ENCODE measurements at places on chromosomes 11 and 22. TPM values are rescaled to one million over a fixed set of nuclear protein-coding genes. Genes with fewer than 3 reads are reported as not detected.

CAPN1 gene
- 407 TPM for total RNA-seq

WNT7B gene
- total RNA-seq = 42.0 TPM

DNA sequence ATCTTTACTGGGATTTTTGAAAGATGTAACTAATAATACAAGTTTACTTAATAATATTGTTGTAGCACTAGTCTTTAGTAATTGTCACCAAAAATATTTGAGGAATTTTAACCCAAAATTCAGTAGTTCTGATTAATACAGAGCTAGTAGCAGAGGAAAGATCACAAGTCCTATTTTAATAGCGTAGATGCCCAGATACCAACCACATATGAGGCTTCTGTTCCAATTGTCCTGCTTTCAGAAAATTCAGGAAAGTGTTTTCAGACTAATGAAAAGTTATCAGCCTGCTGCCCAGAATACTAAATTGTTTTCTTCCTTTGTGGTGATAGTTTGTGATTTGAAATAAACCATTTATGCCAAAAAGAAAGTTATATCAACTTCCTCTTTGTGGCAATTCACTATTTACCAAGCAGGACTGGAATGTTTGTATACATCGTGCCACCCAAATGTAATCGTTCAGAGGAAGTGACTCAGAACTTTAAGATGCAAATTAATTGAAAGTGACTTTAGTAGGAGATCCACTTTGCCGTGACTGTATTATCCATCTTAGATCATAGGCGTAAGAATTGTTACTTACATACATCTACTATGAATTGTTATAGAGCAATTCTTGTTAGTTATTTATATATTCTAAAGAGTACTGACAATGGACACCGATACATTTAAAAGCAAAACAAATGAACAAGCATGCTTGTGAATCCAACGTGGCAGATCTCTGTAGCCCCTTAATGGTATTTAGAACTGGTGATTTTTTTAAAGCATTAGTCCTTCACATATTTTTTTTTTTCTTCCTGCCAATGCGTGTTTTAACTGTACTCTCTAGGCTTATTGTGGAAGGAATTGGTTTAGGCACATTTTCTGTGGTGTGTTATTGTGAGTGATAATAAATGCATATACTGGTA, 231.0 kb downstream of the DDX10 start:
- DNase-seq = peak; percentile 95
- H3K4me1 ChIP-seq = peaks cover 34% of the 10 kb centered on the region
- peaks cover 16% of the 10 kb centered on the region for H3K36me3 ChIP-seq
- H3K27me3 ChIP-seq = no peaks in the 10 kb centered on the region
- H3K27ac ChIP-seq = peak overlapping the region; percentile 67
- peak overlapping the region; percentile 31 for H3K4me3 ChIP-seq

DNA sequence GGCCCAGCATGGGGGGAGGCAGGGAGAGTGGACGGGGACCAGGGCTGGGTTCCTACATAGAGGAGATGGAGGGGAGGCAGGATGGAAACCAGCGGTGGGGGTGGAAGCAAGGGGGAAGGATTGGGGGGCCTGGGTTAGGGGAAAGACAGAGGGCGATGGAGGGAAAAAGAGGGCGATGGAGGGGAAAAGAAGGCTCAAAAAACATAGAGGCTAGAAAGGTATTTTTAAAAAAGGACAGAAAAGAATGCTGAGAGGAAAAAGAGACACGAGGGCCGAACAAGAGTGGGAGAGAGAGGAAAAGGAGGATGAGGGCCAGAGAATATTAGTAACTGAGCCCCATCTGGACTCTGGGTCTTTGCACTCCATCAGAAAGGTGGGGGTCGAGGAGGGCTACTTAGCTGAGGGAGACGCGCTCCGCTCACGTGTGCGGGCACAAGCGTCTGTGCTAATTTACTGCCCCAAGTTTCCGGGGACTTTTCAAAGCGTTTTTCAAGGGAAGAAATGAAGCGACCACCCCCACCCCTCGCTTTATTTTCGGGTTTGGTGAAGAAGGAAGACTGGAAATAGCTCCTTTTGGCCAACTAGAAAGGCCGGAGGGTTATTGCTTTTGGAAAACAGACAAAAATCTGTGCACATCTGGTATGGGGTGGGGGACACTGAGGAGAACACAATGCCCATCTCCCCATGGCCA, 14.5 kb downstream of the PAX6 start:
- no peaks in the 10 kb centered on the region for H3K36me3 ChIP-seq
- no peak for DNase-seq
- H3K27me3 ChIP-seq = no peaks in the 10 kb centered on the region
- no peaks in the 10 kb centered on the region for H3K4me1 ChIP-seq
- H3K27ac ChIP-seq = no peak overlapping the region

GRCh38 chr11:86519064-86519911, 144.6 kb downstream of the CCDC81 start:
- H3K27me3 ChIP-seq = no peaks in the 10 kb centered on the region
- H3K27ac ChIP-seq = no peak overlapping the region
- peaks cover 32% of the 10 kb centered on the region for H3K4me1 ChIP-seq
- DNase-seq = no peak
- H3K36me3 ChIP-seq = no peaks in the 10 kb centered on the region
- no peak overlapping the region for H3K4me3 ChIP-seq

DNA sequence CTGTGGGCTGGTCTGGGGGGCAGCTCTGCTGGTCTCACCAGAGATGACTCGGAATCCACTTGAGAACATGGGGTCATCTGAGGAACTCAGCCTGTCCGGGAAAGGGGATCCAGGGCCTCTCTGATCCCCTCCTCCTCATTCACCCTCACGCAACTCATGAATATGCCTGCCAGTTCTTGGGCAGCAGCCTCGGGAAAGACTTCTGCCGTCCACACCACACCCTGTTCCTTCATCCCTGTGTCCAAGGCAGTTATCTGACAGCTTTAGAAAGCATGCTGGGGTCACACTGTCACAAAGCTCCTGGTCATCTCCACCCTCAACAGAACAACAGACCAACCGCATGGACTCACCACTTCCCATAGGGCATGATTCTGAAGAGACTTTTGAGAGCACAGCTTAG, 88.3 kb downstream of the AMOTL1 start:
- no peaks in the 10 kb centered on the region for H3K27me3 ChIP-seq
- no peaks in the 10 kb centered on the region for H3K4me1 ChIP-seq
- no peak overlapping the region for H3K27ac ChIP-seq
- DNase-seq = no peak
- peaks cover 57% of the 10 kb centered on the region for H3K36me3 ChIP-seq
- no peak overlapping the region for H3K4me3 ChIP-seq
